ENCODE measurements at places on chromosomes 5 and 9.

DNA sequence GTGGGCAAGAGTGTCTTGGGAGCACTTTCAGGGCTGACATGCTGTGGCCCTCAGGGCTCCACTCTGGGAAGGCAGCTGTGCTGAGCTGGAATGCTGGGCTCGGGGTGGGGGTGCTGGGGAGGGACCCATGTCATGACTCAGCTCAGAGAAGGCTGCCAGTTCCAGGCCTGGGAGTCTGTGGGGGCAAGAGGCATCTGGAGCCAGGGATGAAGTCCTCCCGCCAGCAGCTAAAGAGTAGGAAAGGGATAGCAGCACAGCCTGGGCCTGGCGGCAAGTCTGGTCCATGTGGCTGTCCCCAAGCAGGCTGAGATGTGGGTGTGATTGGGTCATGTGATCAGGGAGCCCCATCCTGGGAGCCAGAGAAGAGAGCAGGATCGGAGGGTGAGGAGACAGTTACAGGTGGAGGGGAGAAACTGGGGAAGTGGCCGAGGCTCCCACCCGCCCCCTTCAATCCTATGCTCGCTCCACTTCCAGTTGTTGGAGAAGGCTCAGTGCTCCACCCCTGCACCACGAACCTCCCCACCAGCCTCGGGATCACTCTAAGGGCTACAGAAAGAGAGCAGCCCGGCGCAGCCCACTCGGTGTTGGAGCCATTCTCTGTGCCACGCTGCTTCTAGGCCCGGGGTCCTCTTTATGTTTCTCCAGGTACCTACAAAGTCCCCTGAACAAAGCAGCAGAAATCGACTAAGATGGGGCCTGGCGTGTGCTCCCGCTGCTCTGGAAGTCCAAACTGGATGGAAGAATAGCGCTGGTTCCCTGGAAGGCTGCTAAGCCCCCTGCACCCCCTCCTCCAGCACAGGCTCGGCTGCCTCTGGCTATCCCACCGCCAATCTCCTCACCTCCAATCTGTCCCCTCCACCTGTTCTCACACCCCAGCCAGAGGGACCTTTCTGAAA, 12.0 kb downstream of the PDGFRB start:
- DNase-seq = peak; percentile 78

- no peak for DNase-seq
Observed at GRCh38 chr5:93724791-93725190, 16.6 kb downstream of the POU5F2 start.

GRCh38 chr5:77082280-77082679, 4.8 kb downstream of the ZBED3 start:
- DNase-seq = no peak

- DNase-seq = no peak
Observed at GRCh38 chr5:40733879-40734563, 21.7 kb downstream of the TTC33 start.

GRCh38 chr5:171710451-171711024, 75.1 kb upstream of the SMIM23 start:
- peak; percentile 30 for DNase-seq

GRCh38 chr5:122141751-122142150, 12.4 kb downstream of the ZNF474 start:
- DNase-seq = no peak

- no peak for DNase-seq
Observed at GRCh38 chr9:21616082-21616778, 134.1 kb upstream of the IFNE start.

DNA sequence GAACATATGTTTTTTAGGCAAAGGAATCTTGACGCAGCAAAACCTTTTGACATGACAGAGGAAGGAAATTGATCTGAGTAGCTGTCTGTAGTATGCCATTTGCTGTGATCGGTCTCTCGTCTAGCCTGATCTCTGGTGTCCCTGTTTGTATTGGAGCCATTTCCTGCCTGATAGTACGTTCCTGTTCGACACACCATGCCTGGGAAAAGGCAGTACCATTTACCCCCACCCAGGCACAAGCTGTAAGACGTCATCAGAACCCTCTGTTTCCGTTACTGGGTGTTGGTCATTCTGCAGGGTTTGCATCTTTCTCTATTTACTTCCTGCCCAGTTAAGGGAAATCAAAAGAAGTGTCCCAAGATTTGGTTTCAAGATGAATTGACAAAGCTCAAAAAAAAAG, 129.7 kb downstream of the CEMIP2 start:
- no peak for DNase-seq

- DNase-seq = no peak
Observed at GRCh38 chr5:150122158-150122510, 33.5 kb downstream of the PDGFRB start.

All from left forelimb (tissue), 1 donor.